ENCODE measurements at places on chromosomes 16 and 17.

DNA sequence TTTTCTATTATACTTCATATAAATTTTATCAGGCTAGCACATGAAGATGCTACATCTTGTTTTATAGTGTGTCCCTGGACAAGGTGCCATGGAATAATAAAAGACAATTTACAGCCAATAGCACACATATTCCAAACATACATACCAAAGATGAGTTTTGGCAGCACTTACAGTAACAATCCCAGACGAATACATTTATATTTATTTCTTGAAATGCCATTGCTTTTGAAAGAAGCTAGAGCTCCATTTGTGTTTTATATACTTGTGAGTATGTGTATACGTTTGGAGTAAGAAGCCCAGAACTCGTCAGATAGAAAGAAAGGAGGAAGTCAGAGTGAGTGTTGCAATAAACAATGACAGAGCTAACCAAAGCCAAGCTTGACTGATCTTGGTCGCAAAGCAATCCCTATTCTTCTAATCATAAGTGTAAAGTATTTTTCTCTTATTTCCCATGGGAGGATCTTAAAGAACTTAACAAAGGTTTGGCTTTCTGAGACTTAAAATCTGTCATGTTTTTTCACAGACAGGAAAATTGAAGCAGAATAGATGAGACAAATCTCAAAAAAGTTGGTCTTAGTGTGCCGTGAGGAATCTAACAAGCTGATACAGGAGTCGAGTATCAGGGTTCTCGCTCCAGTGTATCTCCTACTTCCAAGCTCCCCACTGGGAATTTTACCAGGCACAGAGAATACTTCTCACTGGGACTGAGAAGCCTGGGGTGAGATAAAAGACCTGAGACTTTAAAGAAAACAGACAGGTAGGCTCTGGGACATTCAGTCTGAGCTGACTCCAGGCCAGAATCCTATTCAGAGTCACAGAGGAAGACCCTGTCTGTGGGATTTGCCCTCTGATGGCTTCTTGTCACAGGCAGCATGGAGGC lies 175.4 kb downstream of the AATF start:
- DNase-seq = no peak

DNA sequence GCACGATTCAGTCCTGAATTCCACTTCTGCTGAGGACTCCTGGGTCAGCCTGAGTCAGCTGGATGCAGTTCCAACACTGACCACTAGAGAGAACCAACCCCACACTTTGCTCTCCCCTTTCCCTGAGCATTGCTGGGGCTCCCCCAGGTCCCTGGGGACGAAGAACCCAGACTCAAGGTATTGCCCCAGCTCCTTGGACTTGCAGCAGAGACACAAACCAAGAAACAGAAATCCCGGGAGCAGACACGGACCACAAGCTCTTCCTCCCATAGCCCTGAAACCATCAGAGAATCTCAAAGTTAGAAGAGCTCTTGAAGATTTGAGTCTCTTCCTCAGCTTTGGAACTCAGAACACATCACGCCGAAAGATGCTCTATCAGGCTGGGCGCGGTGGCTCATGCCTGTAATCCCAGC lies 678 bp upstream of the GH1 start:
- DNase-seq = peak; percentile 44

GRCh38 chr16:27374804-27375425 lies 27.1 kb upstream of the IL21R start:
- no peak for DNase-seq

GRCh38 chr17:76248013-76248782 lies 7.9 kb upstream of the RNF157 start:
- no peak for DNase-seq

- DNase-seq = no peak
These were observed 43.8 kb downstream of the RMI2 start for GRCh38 chr16:11389083-11389482.

DNA sequence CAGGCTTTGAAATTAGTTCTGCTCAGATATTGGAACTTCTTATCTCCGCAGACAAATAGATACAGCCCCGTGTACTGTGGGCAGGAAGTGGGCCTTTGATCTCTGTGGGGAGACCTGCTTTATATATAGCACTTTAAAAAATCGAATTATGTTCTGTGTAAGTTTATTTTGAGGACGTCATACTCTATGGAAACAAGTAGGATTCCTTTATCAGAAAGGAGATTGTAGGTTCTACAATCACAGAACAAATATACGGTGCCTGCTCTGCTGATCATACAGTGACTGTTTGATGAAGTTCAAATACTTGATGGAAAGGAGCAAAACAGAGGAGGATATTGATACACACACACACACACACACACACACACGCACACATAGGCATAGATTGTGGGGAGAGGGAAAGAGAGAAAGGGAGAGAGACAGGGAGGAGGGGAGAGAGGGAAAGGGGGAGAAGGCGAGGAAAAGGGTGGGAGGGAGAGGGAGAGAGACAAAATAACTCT lies 14.7 kb upstream of the TMEM220 start:
- no peak for DNase-seq

DNA sequence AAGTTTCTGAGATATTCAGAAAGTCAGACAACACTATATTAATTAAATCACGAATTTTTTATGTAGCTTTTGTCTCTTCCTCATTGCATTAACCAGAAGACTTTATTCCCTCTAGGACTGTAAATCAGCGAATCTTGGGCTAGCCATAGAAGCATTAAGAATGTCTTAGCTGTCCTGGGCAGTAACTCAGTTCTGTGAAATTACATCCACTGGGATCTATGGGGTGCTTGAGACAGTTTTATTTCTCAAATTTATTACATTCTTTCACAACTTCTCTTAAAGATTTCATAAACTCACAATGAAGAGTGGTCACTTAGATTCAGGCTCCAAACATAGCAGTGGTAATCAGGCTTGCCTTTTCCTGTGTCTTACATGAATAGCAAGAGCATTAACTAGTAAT lies 1153.4 kb downstream of the CDH8 start:
- DNase-seq = no peak

DNA sequence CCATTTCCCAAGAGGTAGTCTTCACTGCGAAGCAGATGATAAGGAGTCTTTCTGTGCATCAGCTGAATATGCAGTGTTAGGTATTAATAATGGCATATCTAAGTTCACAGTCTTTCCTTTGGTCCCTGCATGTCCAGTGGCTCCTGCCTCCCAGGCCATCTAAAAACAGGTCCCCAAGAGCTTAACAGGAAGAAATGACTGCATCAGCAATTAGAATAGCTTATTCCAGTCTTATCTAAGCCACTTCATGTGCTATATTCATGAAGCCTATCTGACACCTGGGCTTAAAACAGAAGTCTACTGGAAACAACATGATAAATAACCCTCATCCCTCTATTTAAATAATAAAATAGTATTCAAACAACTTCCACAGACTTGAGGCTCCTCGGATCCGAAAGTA lies 346.1 kb upstream of the ERCC4 start:
- DNase-seq = no peak

GRCh38 chr16:68923116-68923515 lies 79.8 kb downstream of the TANGO6 start:
- no peak for DNase-seq

DNA sequence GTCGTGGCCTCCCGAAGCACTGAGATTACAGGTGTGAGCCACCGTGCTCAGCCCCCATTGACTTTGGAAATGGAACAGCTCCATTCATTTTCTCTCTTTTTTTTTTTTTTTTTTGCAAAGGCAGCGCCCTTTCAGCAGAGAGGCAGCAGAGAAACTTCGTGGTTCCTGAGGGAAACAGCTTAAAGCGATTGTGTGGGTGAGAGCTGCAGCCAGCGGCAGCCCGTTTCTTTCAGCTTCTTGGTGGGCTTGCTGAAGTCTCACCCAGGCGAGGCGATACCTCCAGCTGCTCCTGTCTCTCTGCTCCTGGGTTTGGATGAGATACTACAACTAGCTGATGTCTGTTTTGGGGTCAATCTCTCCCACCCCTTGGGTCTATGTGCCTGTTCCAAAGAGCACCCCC lies 7.7 kb downstream of the KDM8 start:
- no peak for DNase-seq

DNA sequence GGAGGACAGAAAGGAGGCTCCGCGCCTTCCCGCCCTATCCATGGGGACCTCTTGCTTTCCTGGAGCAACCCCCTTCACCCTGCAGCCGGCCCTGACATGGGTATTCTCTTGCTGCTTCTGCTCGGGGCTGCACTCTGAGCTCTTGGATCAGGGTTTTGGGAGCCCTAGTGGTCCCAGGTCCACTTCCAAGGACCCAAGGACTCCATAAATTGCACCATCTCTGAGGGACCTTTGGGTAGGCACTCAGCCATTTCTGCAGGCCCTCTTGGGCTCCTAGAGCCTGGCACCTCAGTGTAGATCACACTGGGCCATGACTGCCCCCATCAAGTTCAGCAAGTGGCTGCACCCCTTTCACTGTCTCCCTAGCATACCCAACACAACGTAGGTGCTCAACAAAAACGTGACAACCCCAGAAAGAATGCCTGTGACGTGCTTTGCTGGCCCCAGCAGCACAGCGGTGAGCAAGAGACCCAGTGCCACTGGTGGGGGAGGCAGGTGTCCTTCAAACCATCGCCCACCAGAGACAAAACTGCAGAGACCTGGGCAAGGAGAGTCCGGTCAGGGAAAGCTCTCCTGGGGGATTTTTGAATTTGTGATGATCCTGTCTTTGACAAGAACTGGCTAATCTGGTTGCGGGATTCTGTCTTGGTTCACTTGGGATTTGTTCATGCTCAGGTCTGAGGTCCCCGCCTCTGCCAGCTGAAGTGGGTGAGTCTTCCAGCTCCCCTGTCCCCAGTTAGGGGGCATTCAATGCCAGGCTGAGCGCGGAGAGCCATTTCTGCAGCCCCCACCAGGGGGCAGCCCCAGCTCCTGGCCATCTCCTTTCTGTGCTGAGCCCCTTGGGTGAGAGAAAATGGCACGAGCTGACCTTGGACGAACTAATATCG lies 2.5 kb upstream of the RAB11FIP4 start:
- peak; percentile 18 for DNase-seq

DNA sequence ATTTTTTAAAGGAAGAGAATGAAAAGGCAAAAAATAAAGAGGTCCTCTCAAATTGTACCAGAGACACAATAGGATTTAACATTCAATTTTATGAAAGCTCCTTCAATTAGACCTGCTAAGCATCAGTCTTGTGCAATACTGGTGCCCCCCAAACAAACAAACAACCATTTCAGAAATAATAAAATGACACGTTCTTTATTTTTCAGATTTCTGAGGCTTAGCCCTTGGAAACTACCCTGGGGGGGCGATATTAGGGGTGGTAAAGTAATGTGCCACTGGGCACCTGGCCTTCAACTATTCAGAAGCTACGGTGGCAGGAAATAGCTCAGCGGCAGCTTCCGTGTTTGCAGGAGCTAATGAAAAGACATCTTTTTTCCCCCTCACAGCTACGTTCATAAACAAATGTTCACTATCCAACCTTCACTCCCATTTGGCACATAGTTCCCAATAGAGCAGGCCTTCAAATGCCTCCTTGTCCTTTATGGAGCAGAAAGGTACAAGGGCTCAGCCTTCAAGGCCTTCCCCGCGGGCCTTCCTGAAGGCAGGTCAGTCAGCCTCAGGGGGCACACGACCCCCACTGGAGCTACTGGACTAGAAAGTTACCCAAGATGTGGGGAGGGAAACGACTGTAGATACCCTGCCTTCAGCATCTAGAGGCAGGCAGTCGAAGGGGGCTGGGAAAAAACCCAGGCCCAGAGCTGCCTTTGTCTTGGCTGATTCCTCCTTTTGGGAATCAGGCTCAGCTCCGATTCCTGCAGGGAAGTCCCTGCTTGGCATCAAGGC lies 44.1 kb downstream of the TBX4 start:
- DNase-seq = no peak

DNA sequence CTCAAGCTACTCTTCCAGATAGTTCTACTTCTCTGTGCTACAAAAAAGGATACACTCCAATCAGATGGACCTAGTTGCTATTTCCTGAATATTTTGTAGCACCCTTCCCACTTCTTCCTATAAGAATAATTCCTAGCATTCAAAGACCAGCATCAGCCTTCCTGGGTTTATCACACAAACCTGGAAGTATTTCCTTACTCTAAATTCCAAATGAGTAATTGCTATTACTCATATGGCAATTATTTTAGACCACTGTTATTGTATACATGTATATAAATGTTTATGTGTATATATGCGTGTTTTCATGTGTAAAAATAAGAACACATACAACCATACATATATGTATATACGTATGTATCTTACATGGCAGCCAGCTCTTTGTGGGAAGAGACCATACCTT lies 130.6 kb downstream of the MYO1D start:
- no peak for DNase-seq

DNA sequence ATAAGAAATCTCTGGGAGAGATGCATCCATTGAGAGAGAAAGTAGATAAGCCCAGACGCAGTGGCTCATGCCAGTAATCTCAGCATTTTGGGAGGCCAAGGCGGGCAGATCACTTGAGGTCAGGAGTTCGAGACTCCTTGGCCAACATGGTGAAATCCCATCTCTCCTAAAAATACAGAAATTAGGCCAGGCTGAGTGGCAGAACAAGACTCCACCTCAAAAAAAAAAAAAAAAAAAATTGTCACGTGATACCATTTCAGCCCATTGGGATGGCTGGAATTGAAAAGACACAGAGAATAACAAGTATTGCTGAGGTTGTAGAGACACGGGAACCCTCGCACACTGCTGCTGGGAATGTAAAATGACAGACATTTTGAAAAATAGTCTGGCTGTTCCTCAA lies 2.9 kb upstream of the IL32 start:
- DNase-seq = no peak

GRCh38 chr17:8126491-8127066 lies 2.7 kb upstream of the HES7 start:
- no peak for DNase-seq

- no peak for DNase-seq
These were observed 4.1 kb downstream of the UBFD1 start for GRCh38 chr16:23561586-23561985.

DNA sequence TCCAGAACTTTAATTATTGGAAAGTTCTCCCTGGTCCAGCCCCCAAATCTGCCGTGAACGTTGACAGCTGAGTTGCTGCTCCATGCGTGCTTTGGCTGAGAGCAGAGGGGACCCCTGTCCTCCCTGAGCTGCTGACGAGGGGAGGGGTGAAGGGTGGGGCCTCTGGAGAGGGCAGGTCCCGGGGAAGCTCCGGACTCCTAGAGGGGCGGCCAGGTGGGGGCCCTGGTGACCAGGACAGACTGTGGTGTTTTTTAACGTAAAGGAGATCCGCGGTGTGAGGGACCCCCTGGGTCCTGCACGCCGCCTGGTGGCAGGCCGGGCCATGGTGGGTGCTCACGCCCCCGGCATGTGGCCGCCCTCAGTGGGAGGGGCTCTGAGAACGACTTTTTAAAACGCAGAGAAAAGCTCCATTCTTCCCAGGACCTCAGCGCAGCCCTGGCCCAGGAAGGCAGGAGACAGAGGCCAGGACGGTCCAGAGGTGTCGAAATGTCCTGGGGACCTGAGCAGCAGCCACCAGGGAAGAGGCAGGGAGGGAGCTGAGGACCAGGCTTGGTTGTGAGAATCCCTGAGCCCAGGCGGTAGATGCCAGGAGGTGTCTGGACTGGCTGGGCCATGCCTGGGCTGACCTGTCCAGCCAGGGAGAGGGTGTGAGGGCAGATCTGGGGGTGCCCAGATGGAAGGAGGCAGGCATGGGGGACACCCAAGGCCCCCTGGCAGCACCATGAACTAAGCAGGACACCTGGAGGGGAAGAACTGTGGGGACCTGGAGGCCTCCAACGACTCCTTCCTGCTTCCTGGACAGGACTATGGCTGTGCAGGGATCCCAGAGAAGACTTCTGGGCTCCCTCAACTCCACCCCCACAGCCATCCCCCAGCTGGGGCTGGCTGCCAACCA lies at the start of gene MC1R:
Gene MC1R (plus strand): TSS at position 410 of the 895 bp plus-strand sequence. CDS start 397 bp downstream, at position 807.
- DNase-seq = no peak

GRCh38 chr16:8887431-8887765 lies 5.2 kb downstream of the LITAFD start:
- no peak for DNase-seq

All from activated CD4-positive, CD25-positive, alpha-beta regulatory T cell (primary cell).